Kidney (tissue), 22 donors: ENCODE measurements at places on chromosomes 11 and 22.

GRCh38 chr11:10293423-10294289 lies at the start of gene SBF2:
TSS of gene SBF2 (minus strand) at chr11:10294219. CDS start at chr11:10294069, 150 bp downstream.
- no peaks in the 10 kb centered on the region for H3K27me3 ChIP-seq
- no peaks in the 10 kb centered on the region for H3K36me3 ChIP-seq
- peak within 1 kb of the TSS; percentile 84 for H3K4me3 ChIP-seq

- DNase-seq: peak; percentile 65
- peaks cover 16% of the 10 kb centered on the region for H3K4me1 ChIP-seq
- no peak overlapping the region for H3K4me3 ChIP-seq
- H3K36me3 ChIP-seq: no peaks in the 10 kb centered on the region
- H3K27ac ChIP-seq: no peak overlapping the region
These were observed 12.8 kb upstream of the EFCAB6 start for GRCh38 chr22:43824724-43825420.

GRCh38 chr11:13229136-13229535 lies 48.5 kb upstream of the BMAL1 start:
- no peaks in the 10 kb centered on the region for H3K27me3 ChIP-seq
- H3K36me3 ChIP-seq: no peaks in the 10 kb centered on the region
- H3K4me1 ChIP-seq: no peaks in the 10 kb centered on the region
- no peak overlapping the region for H3K4me3 ChIP-seq

GRCh38 chr22:20175597-20175900 lies 24.7 kb upstream of the CCDC188 start:
- H3K4me3 ChIP-seq: no peak overlapping the region
- H3K27ac ChIP-seq: no peak overlapping the region
- H3K4me1 ChIP-seq: no peaks in the 10 kb centered on the region
- H3K36me3 ChIP-seq: no peaks in the 10 kb centered on the region
- no peaks in the 10 kb centered on the region for H3K27me3 ChIP-seq

- H3K4me1 ChIP-seq: no peaks in the 10 kb centered on the region
- no peaks in the 10 kb centered on the region for H3K27me3 ChIP-seq
- H3K4me3 ChIP-seq: no peak overlapping the region
These were observed 33.0 kb upstream of the NARS2 start for GRCh38 chr11:78607696-78608095.

DNA sequence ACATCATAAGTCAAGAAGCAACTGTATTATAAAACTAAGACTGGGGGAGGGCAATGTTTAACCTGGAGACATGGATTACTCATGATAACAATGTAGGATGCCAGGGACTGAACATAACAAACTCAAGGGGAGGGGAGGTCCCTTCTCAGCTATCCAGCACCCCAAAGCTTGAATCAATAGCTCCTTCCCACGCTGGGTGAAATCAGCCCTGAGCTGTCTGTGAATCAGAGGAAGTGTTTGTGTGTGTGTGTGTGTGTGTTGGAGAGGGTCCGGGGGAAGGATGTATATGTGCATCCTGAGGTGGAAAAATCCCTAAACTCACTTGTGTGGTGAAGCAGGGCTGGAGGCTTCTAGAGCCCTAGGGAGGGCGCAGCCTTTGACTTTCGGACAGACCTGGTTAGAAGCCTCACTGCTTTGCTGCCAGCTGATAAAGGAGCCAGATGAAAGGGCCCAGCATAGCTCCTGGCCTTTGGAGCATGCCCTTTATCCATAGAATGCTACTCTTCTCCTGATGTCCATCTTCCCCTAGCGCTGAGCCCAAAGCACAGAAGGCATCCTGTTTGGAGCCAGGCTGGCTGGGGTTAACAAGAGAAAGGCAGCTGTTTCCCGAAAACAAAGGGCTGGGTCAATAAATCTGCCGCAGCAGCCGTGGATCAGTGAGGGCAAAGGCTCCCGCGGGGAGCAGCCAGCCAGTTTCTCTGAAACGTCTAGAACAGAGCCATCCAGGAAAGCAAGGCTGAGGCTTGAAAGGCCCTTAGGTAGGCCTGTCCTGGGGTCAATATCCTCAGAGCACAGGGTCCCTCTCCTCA lies 35.8 kb downstream of the TNKS1BP1 start:
- H3K27ac ChIP-seq: no peak overlapping the region
- no peak overlapping the region for H3K4me3 ChIP-seq
- H3K27me3 ChIP-seq: no peaks in the 10 kb centered on the region
